ENCODE measurements at places on chromosomes 7 and 10. TPM values are rescaled to one million over a fixed set of nuclear protein-coding genes. Genes with fewer than 3 reads are reported as not detected.

The ZNF680 gene
- 12.8 TPM for total RNA-seq

The GPR141 gene
- total RNA-seq: 2.5 TPM

The CUL1 gene
- total RNA-seq: 87.1 TPM

The UNCX gene
- not detected for total RNA-seq

The NEBL gene
- 2.1 TPM for total RNA-seq

The AKR1C3 gene
- 22.0 TPM for total RNA-seq

The H2BK1 gene
- total RNA-seq: not detected

The RNF32 gene
- 0.83 TPM for total RNA-seq

The VWDE gene
- not detected for total RNA-seq

The PSD gene
- total RNA-seq: 122 TPM

The ZP3 gene
- 1.0 TPM for total RNA-seq

The SFRP5 gene
- 31.6 TPM for total RNA-seq

The NKX2-3 gene
- not detected for total RNA-seq

The GALNT17 gene
- 80.4 TPM for total RNA-seq

The PHKG1 gene
- 1.7 TPM for total RNA-seq

The MNX1 gene
- not detected for total RNA-seq

The FAM25C gene
- total RNA-seq: not detected

The FGL2 gene
- total RNA-seq: 294 TPM

The UCN3 gene
- not detected for total RNA-seq

All from esophagus muscularis mucosa (tissue), 4 donors.